ENCODE measurements at places on chromosomes 5 and 9.

DNA sequence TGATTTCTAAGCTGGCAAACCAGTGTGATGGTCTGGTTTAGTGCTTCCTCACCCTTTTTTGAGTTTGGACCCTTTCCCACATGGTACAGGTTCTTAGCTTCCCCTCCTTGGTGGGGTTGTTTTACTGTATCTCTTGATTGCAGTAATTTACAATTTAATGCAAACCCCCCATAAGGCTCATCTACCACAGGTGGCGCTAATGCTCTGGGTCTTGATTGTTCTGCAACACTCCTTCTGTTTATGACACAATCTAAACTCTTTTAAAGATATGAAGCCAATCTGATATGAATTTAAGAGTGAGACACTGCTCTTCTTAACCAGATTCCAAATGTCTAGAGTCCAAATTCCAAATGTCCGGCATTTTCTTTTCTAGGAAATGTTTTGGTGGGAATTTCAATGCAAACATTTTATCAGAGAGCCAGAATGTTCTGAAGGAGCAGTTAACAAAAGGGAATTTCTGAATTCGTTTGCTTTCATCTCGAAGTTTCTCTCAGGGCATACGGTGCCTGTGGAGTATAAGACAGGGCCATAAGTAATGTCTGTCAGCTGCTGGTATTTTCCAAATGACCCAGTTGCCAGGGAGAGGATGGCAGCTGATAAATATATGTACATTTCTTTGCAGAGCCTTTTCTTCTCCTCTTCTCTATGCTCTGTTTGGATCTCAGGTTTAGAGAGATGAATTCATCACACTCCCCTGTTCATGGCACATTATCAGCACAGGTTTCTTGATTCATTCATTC, 246.8 kb downstream of the ARHGAP26 start:
- no peak for DNase-seq

DNA sequence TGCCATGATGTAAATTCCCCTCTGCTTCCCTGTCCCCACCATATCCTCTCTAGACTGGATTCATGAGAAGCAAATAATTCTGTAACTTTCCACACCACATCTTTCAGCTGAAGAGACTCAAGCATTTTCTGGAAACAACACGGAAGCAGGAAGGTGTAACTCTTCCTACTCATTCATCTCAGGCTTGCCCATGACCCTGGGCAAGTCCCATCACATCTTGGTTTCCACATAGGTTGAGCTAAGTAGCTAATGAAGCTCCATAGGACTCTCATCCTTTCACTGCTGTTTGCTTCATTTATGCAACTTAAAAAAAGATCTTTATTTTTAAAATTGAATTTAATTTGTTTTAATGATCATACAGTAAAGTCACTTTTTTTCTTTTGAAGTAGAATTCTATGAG, 32.7 kb upstream of the STARD4 start:
- DNase-seq = no peak

GRCh38 chr9:114223564-114224246, 68.4 kb downstream of the COL27A1 start:
- no peak for DNase-seq

GRCh38 chr9:92745331-92745730, 19.3 kb downstream of the BICD2 start:
- no peak for DNase-seq

- DNase-seq = no peak
These were observed 134.6 kb upstream of the VLDLR start for GRCh38 chr9:2486988-2487387.

DNA sequence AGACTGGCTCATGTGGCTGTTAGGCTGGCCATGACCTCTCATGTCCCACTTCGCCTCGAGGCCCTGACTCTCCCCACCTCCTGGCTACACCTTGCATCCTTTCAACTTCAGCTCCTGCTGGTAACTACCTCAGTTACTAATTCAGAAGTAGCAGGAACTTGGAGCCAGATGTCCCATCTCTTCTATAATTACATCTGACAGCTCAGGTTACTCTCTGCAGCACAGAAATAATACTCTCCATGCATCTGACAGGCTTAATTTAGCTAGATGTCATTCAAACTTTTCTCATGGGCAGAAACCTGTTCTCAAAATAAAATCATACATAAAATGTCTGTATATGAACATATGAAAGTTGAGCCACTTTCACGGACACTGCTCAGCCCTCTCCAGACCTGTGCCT, 92.2 kb upstream of the IL33 start:
- DNase-seq = no peak

DNA sequence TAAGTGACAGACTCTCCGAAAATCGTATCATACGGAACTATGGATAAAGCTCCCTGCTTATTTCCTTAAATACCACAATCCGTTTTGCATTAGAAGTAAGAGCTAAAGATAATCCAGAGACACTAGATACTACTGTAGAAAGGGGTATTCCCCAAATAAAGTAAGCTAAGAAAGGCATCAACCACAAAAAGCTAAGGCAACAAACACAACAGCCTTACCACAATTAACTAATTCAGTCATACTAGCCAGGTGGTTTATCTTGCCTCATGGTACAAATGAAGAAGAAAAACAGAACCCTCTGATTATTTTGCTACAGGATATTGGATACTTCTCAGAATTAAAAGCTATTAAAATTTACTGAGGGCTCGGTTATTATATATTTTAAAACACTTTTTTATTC, 14.1 kb downstream of the ERP44 start:
- no peak for DNase-seq

- no peak for DNase-seq
These were observed 68.2 kb upstream of the TNFAIP8 start for GRCh38 chr5:119287547-119288111.

- DNase-seq = no peak
These were observed 23.8 kb downstream of the DAB2 start for GRCh38 chr5:39400713-39401578.

- DNase-seq = no peak
These were observed 1037.3 kb upstream of the CDH6 start for GRCh38 chr5:30156156-30156555.

DNA sequence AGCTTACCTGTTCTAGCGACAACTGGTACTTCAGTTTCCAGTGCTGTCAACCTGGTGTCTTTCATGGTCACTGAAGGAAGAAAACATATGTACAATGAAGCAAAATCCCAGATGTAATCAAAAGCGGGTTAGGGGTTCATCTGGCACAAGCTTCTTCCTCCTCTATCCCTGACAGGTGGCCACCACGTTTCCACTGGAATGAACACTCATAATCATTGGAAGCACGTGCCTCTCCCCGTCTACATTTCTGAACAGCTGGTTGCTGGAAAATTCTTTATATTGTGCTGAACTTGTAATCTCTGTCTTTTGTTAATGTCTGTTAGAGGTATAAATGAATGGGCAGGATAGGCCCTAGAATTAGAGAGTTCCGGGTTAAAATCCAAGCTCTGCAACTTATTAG, 9.4 kb downstream of the TSC1 start:
- DNase-seq = no peak

DNA sequence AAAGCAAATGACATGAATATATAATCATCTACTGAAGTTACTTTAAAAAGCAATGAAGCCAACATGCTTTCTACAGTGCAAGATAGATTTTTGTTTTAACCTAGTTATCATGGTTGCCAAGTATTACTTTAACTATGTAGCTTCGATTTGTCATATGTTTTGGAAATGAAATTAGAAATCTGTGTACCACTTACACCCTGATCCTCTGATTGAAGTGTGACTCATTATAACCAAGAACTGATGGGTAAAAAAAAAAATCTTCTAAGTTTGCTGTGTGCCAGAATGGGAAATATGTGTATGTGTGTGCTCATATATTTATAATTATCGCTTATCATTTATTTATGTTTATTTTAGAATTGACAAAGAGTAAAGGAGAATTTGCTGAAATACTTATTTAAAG, 9.1 kb upstream of the CDC42SE2 start:
- no peak for DNase-seq

GRCh38 chr5:60332244-60333004, 367.5 kb downstream of the DEPDC1B start:
- DNase-seq = no peak

DNA sequence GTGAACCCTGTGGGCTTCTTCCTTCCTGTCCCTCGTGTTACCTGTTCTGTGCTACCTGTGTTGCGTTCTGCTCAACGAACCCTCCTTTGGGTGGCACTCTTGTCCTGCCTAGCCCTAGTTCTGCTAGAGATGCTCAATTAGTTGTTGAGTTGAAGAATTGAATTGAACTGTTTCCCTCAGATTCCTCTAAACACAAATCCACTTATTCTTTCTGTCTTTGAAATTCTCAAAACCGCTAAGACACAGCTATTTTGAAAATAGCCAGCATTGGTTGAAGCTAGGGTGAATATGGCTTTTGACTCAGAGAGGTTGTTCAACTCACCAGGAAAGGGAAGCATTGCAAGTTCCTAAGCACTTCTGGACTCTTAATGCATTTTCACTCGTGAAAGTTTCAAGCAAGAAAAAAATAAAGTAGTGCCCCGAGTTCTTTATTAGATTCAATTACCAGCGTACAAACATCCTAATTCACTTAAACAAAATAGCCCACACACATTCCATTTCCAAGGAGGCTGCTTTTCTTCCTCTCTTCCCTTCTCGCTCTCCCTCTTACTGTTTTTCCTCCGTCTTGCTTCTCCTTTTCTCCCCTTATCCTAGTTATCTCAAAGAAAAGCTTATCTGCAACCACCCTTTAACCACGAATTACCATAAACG, 642 bp upstream of the ITGA1 start:
- DNase-seq = no peak

DNA sequence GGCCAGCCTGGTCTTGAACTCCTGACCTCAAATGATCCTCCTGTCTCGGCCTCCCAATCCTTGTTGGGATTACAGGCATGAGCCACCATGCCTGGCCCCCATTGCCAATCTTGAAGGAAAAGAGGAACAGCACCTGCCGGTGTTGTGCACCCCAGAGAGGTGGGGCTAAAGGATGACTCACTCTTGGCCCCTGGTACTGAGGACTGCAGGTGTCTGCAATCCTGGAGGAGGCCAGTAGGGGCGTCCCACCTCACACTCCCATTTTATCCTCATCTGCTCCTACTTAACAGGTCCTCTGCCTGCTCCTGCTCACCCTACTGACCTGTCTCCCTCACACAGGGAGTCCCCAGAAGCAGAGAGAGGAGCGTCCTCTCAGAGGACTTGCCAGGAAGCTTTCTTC, 390.4 kb downstream of the ARHGEF28 start:
- no peak for DNase-seq

All from osteocyte (in vitro differentiated cells).